ENCODE measurements at places on chromosomes 12 and 14.

GRCh38 chr14:95980402-95980801 lies 58.8 kb upstream of the C14orf132 start:
- no peak for DNase-seq

DNA sequence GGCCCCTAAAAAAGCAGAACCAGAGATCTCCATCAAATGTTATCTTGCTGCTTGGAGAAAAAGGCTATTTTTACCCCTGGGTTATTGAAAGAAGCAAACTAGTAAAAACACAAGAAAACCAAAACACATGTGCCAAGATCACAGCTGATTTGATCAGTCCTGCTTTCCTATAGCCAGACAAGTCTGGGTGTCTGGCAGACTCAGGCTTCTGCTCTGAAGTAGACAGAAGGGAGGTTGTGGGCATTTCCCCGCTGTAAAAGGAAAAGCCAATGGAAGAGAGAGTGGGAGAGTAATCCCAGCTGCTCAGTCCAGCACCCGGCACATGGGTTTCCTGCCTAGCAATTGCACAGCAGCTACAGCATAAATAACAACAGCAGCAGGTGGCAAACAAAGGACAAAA lies 177.9 kb downstream of the PHLDA1 start:
- DNase-seq = no peak

- no peak for DNase-seq
Measured at GRCh38 chr12:52073531-52074381, 4.0 kb downstream of the ATG101 start.

- DNase-seq = no peak
Measured at GRCh38 chr12:15155271-15155670, 65.9 kb downstream of the RERG start.

GRCh38 chr14:87944987-87945604 lies 47.9 kb downstream of the GALC start:
- DNase-seq = no peak

DNA sequence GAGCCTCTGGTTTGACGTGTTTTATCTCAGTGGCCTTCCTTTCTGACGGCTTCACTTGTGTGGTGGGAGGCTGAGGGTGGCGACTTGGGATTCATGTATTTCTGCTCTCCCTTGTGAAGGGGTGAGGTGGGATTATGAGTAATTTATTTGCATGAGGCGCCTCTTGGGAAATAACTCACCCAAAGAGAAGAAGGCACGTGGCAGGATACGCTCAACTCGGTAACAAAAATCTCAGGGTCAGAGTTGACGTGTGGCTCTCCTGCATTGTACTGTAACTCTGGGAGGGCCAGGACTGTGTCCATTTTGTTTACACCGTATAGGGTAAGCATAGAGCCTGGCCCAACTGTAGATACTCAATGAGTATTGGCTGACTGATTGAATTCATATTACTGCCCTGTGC lies 14.6 kb upstream of the C1S start:
- no peak for DNase-seq

DNA sequence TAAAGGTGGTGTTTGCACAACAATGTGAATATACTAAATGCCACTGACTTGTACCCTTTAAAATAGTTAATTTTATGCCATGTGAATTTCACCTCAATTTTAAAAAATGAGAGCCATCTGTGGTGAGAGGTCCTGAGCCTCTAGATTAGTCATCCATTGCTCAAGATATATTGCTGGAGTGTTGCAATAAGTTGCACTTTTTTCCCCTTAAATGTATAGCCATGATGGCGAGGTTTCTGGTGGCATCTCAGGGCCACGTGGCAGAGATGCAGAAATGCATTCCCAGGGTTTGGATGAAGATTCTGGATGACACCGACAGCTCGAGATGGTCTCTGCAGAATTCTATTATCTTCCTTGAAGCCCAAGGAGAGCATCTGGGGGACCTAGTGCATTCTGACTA lies 153.7 kb downstream of the AACS start:
- no peak for DNase-seq

DNA sequence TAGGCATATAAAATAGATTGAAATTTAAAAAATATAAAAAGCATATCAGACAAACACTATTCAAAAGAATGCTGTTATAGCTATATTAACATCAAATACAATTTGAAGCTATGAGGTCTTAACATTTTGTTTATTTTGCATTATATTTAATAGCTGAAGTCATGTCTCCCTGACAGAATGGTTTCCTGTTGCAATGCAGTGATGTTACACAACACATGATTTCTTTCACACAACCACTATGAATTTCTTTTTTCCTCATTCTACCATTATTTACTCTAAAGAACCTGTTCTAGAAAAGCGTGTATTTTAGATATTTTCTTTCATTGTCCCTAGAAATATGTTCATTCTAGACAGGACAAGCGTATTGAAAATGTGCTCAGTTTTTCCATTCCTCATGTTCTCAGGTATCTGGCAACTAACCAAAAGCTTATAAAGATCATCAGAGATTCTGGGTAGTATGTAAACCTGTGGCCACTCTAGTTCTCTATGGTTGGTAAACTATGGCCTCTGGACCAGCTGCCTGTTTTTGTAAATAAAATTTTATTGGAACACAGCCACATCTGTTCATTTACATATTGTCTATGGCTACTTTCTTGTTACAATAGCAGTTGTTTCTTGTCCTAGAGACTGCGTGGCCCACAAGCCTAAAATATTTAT lies 183.8 kb downstream of the FOXA1 start:
- no peak for DNase-seq

GRCh38 chr12:98587084-98587483 lies 6.4 kb upstream of the SLC25A3 start:
- no peak for DNase-seq

DNA sequence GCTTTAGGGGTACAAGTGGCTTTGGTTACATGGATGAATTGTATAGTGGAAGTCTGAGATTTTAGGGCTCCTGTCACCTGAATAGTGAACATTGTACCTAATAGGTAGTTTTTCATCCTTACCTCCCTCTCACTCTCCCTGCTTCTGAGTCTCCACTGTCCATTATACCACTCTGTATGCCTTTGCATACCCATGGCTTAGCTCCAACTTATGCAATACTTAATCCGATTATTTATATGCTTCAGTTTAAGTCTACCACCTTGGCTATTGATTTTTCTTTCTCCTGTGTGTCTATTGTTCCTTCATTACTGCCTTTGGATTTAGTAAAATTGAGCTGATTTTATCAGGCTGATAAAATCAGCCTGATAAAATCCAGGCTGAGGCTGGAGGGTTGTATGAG lies 30.5 kb upstream of the C12orf71 start:
- no peak for DNase-seq

DNA sequence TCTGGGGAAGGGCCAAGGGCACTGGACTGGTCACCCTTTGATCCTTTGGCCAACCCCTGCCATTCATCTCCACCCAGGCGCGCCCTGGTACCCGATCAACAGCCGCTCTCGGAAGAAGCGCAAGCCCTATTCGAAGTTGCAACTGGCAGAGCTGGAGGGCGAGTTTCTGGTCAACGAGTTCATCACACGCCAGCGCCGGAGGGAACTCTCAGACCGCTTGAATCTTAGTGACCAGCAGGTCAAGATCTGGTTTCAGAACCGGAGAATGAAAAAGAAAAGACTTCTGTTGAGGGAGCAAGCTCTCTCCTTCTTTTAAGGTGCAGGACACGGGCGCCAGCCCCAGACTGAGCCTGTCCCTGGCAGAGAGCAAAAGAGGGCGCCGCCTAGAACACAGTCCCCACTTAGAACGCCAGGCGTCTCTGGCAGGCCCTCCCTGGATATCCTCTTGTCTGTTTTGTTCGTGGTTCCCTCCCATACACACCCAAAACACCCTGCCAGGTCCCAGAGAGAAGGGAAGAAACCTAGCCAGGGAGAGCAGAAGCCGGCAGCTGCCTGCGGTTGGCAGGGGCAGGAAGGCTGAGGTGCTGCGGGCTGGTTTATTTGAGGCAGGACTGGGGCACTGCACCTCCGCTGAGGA lies 1.7 kb downstream of the HOXC12 start:
- no peak for DNase-seq

- no peak for DNase-seq
Measured at GRCh38 chr12:65834146-65834935, 10.1 kb downstream of the HMGA2 start.

DNA sequence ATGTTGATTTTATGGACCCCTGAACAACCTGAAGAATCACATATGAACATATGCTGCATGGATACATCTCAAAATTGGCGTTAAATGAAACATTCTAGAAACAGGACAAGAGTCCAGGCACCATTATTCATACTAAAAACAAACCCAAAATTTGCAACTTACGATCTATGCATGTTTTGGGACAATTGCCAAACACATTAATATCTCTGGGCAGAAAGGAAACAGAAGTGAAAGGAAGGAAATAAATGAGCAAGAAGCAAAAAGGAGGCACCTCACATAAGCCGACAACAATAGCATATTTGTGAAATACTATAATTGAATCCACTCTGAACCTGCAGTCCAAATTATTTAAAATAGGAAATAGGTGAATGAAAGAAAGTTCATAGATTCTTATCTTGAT lies 1505.3 kb downstream of the AACS start:
- no peak for DNase-seq

GRCh38 chr14:58918066-58918738 lies 270.3 kb upstream of the DAAM1 start:
- no peak for DNase-seq

- no peak for DNase-seq
Measured at GRCh38 chr12:132131229-132131628, 12.9 kb downstream of the DDX51 start.

GRCh38 chr12:18580706-18581105 lies 157.1 kb downstream of the PLCZ1 start:
- no peak for DNase-seq

- no peak for DNase-seq
Measured at GRCh38 chr14:56144176-56144575, 26.0 kb downstream of the PELI2 start.

DNA sequence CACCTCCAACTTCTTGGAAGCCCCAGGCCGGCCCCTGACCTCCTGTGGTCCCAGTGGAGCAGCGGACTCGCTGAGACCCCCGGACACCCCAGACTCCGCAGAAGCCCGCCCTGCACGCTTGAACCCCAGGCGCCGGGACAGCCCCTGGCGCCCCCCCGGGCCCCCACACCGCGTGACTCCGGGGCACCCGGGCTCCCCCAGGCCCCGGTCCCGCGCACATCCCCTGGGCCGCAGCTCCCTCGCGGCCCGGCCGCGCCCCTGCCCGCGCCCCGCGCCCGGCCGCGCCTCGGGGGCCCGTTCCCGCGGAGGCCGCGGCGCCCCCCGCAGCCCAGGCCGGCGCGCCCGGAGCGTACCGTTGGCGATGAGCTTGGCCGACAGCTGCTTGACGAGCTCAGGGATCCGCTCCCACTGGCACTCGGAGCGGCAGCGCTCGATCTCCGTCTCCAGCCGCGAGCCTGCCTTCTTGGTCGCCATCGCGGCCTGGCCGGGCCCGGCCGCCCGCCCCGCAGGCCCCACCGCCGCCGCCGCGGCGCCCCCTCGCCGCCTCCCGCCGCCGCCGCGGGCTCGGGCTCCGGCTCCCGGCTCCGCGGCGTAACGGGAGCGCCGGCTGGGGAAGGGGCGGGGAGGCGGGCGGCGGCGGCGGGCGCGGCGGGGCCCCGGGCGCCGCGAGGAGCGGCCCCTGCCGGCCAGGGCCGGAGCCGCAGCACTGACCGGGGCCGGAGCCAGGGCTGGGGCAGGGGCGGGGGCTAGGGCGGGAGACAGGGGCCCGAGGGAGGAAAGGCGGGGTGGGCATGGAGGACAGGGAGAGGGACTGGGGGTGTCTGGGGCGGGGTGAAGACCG lies at the start of gene TTC7B:
Gene TTC7B (minus strand): TSS at position 609 of the 841 bp plus-strand sequence. CDS start 135 bp downstream, at position 474.
- peak; percentile 60 for DNase-seq

GRCh38 chr12:107963635-107964034 lies 165.5 kb upstream of the WSCD2 start:
- no peak for DNase-seq

- DNase-seq = no peak
Measured at GRCh38 chr12:109710747-109711595, 2.7 kb upstream of the FAM222A start.

DNA sequence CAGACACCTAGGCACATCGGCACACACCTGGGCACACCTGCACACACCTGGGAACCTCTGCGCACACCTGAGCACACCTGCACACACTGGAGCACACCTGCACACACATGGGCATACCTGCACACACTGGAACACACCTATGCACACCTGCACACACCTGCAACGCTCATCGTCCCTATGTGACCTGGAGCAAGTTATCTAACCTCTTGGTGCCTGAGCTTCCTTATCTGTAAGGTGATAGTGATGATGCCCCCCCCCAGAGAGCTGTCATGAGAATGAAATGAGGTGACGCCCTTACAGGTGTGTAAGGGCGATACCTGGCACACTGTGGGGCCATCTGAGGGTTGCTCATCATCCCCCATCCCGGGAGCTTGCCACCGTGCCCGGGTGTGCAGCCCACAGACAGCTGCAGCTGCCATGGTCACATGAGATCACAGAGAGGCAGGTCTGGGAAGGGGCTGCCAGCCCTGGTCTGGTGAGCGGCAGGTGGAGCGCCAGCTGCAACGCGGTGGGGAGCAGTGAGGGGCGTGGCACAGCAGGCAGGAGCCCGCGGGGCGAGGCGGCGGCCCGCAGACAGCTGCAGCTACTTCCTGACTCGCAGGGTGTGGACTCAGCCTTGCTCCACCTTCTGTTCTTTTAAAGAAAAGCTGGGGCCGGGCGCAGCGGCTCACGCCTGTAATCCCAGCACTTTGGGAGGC lies 59.9 kb upstream of the FBRSL1 start:
- DNase-seq = peak; percentile 89

DNA sequence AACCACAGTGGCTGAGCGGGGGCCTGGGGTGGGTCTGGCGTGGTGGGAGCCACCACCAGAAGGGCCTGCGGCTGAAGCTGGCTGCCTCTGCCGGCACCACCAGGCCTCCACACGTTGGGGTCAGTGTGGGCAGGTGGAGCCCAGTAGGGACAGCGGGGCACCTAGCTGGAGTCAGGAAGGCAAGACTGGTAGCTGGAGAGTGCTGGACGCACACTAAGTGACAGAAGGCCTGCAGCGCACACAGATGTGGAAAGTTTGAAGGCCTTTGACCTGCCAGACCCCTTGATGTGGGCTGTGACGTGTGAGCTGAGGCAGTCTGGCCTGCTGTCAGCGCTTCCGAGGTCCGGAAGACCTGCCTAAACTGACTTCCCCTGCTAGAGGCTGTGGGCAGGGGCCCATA lies 26.3 kb downstream of the RIN3 start:
- DNase-seq = no peak

DNA sequence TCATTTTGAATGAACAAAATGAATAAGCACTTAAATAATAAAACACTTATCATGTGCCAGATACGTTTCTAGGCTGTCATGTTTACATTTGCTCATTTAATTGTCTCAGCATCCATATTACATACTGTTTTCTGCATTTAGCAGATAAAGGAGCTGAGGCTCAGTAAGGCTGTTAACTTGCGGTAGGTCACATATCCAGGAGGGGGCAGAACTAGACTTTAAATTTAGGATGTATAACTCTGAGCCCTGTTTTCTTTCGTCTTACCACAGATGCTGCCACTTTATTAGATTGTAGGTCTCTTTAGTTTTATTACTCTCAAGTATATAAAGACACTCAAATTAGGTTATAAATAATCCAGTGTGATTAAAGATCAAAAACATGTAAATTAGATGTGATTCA lies 17.7 kb downstream of the IRAK4 start:
- no peak for DNase-seq

- no peak for DNase-seq
Measured at GRCh38 chr12:52499806-52500560, 6.9 kb upstream of the KRT6A start.

- DNase-seq = no peak
Measured at GRCh38 chr14:33880330-33880729, 70.5 kb downstream of the EGLN3 start.

Measured in H9 (cell line).